DND-41 (cell line): ENCODE measurements at places on chromosomes 6 and 20.
A peak's percentile ranks its signal among the peaks of the same experiment; 100 is the strongest.

GRCh38 chr6:113120582-113121285, 736.4 kb upstream of the MARCKS start:
- DNase-seq: no peak

DNA sequence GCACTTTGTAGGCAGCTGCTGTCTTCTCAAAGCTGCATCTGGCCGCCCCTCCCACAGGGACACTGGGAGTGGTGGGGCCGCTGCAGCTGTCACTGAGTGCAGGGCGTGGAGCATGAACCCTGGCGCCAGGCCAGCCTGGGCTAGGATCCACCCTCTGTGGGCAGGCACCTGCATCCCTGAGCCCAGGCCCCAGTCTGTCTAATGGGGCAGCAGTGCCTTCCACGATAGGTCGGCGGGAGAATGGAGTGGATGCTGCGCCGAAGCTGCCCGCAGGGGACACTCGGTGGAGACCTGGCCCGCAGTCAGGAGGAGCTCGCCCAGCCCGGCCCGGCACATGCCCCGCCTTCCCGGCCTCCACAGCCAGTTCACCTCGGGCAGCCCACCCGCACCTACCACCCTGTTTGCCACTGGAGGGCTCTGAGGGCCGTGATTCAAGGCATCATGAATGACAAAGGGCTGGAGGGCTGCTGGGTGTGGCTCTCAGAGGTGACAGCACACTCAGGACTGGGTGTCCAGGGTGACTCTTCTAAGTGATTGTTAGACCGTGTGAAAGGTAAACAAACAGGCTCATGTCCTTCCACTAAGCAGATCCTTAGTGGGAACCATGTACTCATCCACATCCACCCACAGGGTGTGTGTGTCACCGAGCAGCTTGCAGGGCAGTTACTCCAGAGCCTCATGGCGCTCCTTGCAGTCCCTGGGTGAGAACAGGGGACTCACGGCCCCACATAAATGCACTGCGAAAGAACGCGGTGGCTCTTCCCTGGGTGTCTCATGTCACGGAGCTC, 133.9 kb downstream of the AGPAT4 start:
- DNase-seq: peak; percentile 42

DNA sequence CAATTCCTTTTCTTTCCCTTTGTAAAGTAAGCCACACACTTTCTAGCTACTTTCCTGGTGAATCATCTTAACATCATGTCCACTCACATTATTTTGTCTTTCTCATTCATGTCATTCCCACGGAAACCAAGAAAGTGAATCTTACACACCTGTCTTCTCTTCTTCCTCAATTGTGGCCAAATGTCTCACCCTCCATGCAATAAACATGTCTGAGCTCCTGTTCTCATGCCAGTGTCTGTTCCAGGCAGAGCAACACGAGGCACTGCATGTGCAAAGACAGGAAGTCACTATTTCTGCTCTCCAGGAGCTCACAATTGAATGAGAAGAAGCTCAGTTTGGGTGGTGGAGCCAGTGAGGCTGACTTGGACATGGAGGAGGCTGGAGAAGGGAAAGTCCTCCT, 29.0 kb upstream of the TMEM244 start:
- DNase-seq: no peak

DNA sequence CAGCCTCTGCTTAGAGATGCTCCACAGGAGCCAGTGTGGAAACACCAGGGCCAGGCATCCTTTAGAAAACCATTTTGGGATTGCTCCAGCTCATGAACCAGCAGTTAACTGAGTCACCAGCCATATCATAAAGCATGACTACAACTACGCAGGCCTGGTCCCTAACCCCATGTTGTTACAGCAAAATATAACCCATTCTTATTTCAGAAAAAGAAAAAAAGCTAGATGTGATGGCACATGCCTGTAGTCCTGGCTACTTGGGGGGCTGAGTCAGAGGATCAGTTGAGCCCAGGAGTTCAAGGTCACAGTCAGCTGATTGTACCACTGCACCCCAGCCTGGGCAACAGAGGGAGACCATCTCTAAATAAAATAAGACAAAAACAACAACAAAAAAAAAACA, 36.8 kb downstream of the C6orf15 start:
- no peak for DNase-seq

DNA sequence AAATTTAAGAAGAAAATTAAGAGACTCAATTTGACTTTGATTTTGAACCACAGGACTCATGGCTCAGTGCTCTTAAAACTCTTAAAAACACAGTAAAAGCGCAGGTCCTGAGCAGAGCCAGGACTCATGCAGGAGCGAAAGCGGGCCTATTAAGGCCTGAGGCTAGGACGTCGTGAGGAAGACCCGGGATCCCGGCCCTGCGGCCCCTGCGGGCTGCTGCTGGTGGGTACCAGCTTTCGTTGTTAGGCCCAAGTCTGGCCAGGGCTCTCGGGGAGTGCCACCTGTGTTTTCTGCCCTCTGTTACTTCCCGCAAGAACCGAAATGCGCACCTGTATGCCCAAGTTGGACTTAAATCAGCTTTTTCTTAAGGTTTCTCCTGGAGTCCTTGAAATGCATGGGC, 3.4 kb upstream of the PAX1 start:
- no peak for DNase-seq

- DNase-seq: no peak
Observed at GRCh38 chr6:152625213-152625612, 11.9 kb downstream of the SYNE1 start.

- DNase-seq: no peak
Observed at GRCh38 chr6:30162265-30163089, 869 bp upstream of the TRIM15 start.

DNA sequence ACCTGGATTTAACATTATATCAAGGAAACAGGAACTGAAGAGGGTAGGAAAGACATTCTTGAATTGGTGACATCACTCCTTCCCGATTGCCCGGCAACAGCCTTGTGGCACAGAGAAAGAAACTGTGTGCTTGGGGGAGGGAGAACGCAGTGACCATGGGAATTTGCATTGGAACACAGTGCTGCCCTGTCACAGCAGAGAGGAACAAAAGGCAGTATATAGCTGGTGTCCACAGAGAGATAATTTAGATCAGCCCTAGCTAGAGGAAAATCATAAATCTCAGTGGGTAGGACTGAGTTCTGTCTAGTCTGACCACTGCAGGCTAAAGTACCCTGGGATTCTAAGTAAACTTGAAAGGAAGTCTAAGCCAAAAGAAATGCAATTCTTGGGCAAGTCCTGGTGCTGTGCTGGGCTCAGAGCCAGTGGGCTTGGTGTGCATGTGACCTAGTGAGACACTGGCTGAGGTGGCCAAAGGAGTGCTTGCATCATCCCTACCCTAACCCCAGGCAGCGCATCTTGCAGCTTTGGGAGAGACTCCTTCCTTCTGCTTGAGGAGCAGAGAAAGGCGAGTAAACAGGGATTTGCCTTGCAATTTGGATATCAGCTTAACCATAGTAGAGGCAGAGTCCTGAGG, 697.6 kb downstream of the HACE1 start:
- no peak for DNase-seq

GRCh38 chr6:38522322-38522721, 117.4 kb downstream of the BTBD9 start:
- DNase-seq: no peak

- peak; percentile 46 for DNase-seq
Observed at GRCh38 chr20:1423625-1424106, 30.8 kb upstream of the FKBP1A start.

DNA sequence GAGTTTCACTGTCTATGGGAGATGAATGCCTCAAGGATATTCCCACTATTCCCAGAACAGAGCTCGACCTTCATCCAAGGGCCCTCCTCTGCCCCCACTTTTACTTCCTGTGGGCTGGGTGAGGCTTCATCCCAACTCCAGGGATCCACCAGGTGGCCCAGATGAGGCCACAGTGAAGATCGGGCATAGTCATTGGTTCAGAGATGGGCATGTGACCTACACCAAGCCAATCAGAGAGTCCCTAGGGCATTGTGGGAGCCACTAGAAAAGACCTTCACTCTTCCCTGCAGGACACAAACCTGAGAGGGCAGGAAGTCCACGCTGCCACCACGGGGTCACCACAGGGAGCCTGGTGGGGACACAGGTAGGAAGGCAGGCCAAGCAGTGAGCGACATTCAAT, 72.9 kb upstream of the SLC22A16 start:
- DNase-seq: no peak
